ENCODE measurements at places on chromosomes 6 and 20. TPM values are rescaled to one million over a fixed set of nuclear protein-coding genes. Genes with fewer than 3 reads are reported as not detected.
A peak's percentile ranks its signal among the peaks of the same experiment; 100 is the strongest.

DNA sequence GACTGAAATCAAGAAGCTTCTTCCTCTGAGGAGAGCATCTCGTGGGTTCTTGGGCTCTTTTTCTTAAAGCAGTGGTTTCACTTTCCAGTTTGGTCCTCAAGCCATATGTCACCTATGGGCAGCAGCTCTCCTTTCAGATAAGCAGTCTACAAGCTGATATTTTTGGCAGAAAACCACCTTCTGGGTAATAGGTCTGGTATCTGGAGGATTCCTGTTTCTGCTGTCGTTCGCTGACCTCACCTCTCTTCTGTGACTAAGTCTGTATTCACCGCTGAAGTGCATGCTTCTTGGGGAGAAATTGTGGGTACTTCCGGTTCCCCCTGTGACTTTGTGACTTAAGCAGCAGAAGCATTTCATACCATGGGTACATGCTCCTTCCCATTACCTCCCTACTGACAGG lies 193.6 kb downstream of the EDN1 start:
- no peak for ATAC-seq

ASIP gene
- total RNA-seq, result not detected

- no peak for ATAC-seq
Measured at GRCh38 chr20:47600967-47601547, 99.4 kb downstream of the NCOA3 start.

- ATAC-seq, result no peak
Measured at GRCh38 chr6:4441981-4442434, 306.6 kb upstream of the ECI2 start.

CGA gene
- total RNA-seq, result not detected

DYNLT1 gene
- 121 TPM for total RNA-seq

NRSN2 gene
- 25.3 TPM for total RNA-seq

MDFI gene
- 2.3 TPM for total RNA-seq

CLDN20 gene
- total RNA-seq, result 0.27 TPM

- ATAC-seq, result no peak
Measured at GRCh38 chr6:41759905-41760579, 12.8 kb upstream of the PGC start.

PDYN gene
- total RNA-seq, result not detected

OTOR gene
- total RNA-seq, result not detected

- ATAC-seq, result no peak
Measured at GRCh38 chr6:39441301-39441700, 118.8 kb upstream of the KCNK16 start.

GRCh38 chr6:14194483-14194882 lies 76.9 kb downstream of the CD83 start:
- no peak for ATAC-seq

- ATAC-seq, result no peak
Measured at GRCh38 chr6:86856379-86856778, 80.9 kb upstream of the HTR1E start.

DNA sequence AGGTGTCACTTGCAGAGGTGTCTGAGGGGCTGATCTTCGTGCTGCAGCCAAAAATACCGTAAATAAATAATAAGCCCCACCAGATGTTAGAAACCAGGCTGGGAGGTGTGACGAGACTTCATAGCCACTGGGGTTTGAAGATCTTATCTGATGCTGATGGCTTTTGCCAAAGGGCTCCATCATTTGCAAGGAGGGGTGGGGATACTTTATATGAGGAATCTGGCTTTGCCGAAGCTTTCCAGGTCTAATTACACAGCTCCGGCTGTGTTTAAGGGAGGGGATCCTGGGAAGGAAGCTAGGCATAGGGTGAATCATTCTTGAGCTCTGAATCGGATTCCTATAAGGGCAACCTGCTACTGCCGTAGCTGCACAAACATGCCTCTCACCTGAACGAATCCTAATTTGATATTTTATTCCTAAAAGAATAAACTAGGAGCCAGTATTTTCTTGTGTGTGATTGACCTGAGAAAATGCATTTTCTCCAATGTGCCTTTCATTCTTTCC lies 249.6 kb downstream of the SOD2 start:
- no peak for ATAC-seq

DNA sequence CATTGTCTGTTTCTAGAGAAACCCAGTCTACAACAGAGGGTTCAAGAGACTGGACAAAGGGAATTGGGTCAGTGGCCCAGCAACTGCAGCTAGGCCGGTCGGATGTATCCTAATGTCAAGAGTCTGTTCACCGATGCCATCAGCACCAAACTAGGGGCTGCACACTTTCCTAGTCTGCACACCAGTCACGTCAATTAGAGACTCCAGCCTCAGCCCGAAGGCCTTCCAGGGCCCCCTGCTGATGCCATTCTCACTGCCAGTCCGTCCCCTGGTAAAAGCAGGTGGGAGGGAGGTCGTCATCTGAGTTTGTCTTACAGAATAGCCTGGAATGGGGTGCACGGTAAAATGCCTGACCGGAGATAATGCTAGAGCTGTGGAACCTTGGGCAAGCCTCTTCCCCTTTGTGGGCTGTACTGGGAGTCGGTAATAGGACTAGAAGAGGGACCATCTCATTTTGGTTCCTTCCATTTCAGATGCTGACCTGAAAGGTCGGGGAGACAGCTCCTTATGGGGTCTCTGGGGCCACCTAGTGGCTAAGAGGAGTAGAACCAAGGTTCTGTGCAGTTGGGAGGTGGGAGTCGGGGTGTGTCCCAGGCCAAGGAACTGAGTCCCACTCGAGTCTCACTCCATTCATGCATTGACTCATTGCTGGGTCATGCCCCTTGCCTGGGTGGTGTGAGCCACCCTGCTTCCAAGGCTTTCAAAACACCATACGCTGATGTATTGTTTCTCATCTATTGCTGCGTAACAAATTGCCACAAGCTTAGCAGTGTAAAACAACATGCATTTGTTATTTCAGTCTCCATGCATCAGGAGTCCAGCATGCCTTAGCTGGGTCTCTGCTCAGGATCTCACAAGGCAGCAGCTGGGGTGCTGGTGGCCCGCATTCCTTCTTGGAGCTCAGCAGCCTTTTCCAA lies 5.1 kb downstream of the SOX12 start:
- peak; percentile 13 for ATAC-seq

DNA sequence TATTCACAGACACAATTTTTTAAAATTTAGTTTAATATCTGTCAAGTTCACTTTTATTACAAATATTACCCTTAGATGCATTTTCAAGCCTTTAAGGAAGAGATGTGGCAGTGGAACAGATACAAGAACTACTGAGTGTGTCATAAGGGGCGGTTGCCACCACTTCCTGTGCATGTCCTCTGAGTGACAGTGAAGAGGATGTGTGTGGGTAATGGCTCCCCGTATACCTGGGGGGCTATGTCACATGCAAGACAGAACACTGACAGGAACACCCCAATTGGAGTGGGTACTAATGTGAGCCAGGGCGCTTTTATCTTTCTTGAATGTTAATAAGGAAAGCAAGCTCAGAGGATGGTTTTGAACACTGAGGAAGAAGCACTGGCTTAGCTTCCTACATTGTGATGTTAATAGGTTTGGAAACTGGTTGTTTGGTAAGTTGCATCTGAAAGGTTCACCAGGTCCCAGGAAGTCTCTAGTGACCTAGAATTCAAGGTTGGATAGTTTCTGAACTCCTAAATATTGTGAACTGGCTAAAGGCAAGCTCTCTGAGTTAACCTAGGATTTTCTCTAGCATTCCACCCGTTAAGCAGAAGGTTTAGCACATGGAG lies 83.4 kb upstream of the ASF1A start:
- no peak for ATAC-seq

HUS1B gene
- 2.0 TPM for total RNA-seq

DNA sequence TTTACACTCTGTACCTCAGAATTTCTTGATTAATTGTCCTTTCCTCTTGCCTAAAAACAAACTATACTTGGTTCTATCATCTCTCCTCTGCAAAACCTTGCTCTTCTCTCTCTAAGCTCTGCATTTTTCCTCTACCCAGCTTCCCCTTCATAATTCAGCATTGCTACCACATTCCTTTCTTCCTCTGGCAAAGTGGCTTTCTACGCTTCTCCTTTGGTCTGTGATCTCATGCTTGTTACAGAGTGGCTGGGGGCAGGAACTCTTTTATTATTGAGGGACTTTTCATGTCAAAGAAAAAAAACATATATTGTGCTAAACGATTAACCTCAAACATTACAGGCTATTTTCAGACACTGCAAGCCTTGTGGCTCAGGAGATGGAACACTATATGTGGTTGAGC lies 333.3 kb upstream of the KCNQ5 start:
- no peak for ATAC-seq

DNA sequence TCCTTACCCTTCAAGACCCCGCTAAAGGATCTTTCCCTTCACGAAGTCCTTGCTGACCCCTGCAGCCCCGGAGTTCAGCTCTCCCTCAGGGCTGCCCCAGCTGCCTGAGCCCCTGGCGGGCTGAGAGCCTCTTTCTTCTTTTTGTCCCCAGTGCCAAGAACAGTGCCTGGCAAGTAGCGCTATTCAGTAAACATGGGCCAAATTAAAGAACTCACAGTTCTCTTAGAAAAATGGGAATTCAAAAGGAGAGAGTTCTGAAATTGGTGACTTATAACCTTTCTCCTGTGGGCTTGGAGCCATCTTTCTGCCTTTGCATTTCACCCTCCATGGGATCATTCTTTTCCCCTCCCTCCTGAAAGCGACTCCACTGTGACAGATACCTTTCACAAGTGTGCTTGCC lies 227.2 kb downstream of the TMEM242 start:
- ATAC-seq, result no peak

PPIL6 gene
- 9.0 TPM for total RNA-seq

DNA sequence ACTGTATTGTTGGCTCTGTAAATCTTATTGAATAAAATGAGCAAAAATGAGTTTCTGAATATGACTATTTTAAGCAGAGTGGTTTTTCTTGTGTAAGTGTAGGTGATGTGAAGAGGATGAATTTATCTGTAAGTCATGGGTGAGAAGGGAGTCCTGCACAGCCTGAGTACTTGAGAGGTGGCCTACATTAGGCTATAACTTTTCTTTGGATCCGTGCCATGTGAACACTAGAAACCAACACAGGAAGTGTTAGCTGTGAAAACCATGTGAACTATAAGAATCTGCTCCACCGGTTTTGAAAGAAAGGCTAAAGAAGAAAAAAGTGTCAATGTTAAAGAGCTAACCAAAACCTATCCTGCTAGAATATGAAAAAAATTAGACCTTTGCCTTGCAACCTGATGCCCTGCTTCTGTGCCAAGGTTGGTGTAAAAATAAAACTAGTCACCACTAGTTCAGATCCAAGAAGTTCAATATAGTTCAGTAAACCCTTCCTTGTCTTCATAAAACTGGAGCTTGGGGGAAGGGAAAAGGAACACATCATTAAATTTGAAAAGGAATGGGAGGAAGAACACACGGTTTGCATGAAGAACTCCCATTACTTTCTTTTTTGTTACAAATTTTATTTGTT lies 21.3 kb downstream of the PLCB1 start:
- ATAC-seq, result no peak

DNA sequence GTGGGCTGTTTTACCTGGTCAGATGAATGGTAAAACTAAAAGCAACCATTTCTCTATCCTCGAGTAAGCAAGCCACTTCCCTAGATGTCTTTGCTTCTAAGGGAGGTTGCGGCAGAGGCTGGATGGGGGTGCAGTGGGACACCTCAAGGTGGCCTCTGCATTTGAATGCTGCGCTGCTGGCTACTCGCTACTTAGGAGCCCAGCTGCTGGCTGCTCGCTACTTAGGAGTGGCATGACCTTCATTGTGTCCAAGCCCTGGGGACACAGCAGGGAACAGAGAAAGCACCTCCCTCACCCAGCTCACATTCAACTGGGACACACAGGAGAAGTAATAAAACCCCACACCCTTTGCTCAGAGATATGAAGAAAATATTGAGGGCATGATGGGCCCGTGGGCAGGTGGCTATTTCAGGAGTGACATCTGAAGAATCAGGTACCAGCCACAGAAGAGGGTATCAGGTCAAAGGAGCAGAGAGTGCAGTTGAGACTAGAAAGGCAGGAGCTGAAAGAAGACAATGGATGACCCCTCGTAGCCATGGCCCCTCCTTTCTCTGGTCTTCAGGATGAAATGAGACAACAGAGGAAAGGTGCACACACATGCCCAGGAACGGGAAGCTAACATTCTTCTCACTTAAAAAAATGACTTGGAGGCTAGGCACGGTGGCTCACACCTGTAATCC lies 149.4 kb downstream of the ZMYND8 start:
- no peak for ATAC-seq

PRL gene
- not detected for total RNA-seq

DNA sequence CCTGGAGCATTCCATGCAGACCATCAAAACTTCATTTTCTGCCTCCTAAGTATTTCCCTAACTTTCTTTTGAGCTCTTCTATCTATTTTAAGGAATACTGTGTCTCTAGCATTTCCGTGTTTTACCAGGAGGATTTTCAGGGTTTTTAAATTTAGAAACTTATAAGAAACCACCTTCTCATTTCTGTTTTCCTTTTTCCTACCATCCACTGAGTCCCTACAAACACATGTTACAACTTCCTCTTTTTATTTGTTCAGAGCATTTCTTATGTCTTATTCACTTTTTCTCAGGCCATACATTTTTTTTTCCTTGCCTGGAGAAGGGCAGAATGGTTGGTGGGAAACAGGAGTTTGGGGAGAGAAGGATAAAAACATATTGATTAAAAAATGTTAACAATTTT lies 130.0 kb upstream of the BMP5 start:
- no peak for ATAC-seq

CEP43 gene
- 11.2 TPM for total RNA-seq

DNA sequence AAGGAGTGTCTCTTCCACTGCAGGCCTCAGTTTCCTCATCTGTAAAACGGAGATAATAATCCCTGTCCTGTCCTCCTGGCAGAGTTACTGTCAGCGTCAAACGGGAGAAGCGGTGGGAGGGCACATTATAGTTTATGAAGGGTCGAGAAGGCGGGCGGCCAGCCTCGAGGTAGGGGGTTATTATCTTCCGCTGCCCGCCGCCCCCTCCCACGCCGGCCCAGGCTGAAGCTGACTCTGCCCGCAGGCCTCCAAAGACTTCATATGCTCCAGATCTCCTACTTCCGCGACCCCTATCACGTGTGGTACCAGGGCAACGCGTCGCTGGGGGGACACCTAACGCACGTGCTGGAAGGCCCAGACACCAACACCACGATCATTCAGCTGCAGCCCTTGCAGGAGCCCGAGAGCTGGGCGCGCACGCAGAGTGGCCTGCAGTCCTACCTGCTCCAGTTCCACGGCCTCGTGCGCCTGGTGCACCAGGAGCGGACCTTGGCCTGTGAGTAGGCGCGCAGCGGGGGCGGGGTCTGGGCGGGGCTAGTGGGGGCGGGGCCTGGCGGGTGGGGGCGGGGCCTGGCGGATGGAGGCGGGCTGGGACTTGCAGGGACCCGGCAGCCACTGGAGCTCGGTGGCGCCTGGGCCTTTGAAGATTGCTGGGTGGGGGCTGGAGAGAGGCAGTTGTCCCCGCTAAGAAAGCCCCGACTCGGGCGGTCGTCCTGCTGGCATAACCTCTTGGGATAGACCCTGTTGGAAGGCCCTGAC lies 2.8 kb downstream of the PROCR start:
- ATAC-seq, result no peak

All from gastroesophageal sphincter (tissue), 4 donors.